ENCODE measurements at places on chromosomes 12 and 14. TPM values are rescaled to one million over a fixed set of nuclear protein-coding genes. Genes with fewer than 3 reads are reported as not detected.

DNA sequence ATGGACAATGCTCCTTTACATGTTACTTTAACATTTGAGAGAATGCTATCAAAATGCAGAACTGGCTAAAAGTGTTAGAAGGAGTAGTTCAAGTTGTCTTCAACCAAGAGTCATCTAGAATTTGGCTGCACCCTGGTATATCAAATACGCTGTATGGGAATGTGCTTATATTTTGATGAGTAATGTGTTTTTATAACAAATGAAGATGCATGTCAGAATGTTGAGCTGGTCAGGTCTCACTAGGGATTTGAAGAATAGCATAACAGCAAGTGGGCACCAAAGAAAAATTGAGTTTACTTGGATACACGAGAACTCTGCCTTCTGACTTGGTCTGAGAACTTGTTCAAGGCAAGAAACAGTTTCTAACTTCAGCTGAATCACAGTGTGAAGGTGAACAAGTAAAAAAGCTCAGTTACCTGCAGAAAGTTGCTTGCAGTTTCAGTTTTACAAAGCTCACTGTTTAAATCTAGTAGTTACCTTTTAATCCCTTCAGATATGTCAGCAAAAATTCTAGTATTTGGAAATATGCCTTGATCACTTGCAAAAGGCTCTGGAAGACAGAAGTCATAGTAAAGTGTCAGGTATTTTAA is 82.3 kb downstream of the PDE3A start:
- no peak for DNase-seq

DNA sequence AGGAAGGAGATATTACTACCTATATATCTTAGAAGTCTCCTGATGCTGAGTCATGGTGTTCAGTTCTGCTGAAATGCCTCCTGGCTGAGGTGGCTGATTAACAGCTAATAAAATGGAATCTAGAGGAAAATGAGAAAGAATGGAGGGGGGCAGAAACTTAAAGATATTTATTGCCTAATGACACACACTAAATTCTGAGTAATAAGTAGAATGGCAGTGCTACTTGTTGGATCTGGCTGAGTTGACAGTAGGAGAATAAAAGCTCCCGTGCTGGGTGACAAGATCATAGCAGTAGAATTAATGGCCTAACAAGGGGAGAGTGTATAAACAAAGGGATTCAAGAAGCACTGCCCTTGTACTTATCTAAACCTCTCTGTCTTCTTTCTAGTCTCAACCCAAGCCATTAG is 137.5 kb downstream of the CNTN1 start:
- DNase-seq = no peak

DNA sequence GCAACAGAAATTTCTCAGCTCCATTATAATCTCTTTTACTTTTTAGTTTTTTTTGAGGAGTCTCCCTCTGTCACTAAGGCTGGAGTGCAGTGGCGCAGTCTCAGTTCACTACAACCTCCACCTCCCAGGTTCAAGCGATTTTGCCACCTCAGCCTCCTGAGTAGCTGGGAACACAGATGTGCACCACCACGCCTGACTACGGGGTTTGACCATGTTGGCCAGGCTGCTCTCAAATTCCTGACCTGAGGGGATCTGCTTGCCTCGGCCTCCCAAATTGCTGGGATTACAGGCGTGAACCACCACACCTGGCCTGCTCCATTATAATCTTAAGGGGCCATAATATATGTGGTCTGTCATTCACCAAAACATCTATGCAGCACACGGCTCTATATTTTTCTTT is 23.4 kb downstream of the HNRNPC start:
- DNase-seq = no peak

DNA sequence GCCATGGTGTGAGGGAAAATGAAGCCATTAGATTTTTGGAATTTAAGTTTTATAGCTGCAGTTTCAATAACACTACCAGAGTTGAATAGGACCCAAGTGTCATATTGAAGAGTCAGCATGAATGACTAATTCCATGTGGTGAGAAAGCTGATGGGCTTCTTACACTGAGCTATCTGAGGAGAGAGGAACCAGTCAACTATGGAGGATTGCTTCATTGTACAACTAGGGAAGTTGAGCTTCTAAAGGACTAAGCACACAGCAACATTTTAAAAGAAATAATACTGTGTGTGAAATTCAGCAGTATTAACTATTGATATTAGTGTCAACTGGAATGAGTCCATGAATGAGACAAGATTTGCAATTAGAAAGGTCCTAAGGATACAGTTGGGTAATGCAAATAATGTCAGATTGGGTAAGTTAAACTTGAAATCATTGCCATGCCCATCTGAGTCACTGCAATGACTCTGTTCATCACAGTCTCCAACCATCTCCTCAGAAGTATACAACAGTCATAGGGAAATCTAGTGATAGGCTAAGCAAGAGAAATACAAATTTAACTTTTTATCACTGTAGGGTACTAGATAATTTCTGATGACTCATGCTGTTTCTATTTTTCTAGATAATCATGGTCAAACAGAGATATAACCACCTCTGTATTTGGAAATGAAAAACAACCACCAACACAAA is 394.2 kb downstream of the FSCB start:
- DNase-seq = no peak

GRCh38 chr12:52073531-52074381 is 4.0 kb downstream of the ATG101 start:
- no peak for DNase-seq

DNA sequence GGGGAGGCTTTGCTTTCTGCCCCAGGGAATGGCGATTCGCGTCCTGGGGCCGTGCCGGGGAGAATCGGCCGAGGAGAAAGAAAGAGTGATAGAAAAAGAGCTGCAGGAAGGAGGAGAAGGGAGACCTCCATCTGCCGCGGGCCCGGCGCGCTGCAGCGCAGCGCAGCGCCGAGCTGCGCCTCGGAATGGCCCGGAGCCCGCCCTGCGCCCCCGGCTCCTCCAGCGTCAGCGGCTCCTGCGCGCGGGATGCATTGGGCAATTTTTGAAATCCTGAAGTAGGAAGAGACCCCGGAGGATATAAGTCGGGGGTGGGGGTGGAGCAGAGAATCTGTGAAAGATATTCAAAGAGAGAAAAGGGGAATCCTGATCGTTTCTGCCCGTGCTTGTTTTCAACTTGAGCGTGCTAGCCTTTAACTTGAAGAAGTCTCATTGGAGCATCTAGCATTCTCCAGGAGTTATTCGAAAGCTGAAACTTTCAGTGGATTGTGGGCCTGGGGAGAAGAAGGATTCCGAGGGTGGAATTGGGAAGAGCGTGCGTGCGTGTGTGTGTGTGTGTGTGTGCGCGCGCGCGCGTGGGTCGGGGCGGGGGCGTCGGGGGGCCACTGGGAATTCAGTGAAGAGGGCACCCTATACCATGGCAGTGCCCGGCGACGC is 441 bp downstream of the PDE3A start:
- peak; percentile 42 for DNase-seq

- DNase-seq = peak; percentile 77
Observed at GRCh38 chr12:78864403-78864869, at the start of gene SYT1. SYT1 (plus strand) TSS chr12:78864774.

DNA sequence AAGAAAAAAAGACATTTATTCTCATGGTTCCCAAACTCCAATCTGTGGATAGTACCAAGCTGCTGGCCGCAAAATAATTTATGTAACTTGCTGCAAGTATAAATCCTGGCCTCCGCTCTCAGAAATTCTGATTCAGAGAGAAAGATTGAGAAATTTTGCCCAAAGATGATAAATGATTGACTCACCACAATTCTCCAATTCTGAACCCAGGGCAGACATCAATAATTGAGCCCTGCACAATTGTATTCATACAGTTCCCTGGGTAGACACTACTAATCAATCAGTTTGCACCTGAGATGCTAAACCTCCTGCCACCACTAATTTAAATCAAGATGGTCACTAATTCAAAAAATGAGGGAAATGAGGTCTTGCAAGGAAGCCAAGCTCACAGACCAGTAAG is 38.2 kb downstream of the TRPV4 start:
- DNase-seq = no peak

GRCh38 chr12:51819736-51820525 is 28.6 kb downstream of the FIGNL2 start:
- peak; percentile 70 for DNase-seq

GRCh38 chr12:58757422-58757821 is 162.9 kb downstream of the LRIG3 start:
- DNase-seq = no peak

KRT2 gene
- total RNA-seq = 0.30 TPM

DNA sequence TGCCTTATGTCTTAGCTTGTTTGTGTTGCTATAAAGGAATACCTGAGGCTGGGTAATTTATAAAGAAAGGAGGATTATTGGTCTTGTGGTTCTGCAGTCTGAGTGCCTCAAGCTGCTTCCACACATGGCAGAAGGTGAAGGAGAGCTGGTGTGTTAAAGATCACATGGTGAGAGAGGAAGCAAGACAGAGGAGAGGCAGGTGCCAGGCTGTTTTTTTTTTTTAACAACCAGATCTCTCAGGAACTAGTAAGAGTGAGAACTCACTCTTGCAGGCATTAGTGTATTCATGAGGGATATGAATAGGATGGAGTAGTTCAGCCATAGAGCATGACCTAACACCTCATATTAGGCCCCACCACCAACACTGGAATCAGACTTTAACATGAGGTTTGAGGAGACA is 123.4 kb downstream of the CMAS start:
- DNase-seq = no peak

DNA sequence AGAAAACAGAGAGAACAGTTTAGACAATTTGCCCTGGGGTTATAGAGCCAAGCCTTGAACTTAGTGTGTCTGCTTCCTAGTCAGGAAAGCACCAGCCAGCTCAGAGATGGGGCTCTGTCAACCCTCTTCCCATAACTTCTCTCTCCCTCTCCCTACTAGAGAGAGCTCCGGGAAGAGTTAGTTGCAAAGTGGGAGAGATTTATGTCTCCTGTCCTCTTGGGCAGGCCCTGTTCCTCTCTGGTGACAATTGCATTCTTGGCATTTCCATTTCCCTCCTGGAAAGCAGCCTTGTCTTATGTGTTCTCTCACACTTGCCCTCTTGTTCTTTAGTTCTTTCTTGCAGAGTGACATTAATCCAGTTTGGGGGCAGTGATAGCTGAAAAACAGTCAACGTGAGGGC is 42.1 kb upstream of the TUNAR start:
- DNase-seq = peak; percentile 49

ZNF385A gene
- total RNA-seq = 5.0 TPM

GRCh38 chr14:82070040-82070439 is 536.4 kb upstream of the SEL1L start:
- no peak for DNase-seq

DNA sequence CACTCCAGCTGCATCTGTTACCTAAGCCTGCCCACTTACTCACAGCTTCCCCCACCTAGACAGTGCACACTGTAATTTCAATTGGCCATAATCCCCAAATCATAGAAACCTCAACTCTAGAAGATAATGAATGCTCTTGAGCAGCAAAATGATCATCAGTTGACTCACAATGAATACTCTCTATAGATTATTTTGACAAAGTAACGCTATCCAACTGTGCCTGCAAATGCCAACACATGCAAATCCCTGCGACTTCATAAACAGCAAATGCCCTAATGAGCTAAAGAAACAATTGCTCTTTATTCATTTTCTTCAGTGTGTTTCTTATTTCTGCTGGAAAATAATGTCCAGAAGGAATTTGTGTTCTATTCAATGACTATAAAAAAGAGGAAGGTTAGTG is 319.5 kb downstream of the PAWR start:
- no peak for DNase-seq

GRCh38 chr12:85016413-85016812 is 19.7 kb downstream of the TSPAN19 start:
- DNase-seq = no peak

DNA sequence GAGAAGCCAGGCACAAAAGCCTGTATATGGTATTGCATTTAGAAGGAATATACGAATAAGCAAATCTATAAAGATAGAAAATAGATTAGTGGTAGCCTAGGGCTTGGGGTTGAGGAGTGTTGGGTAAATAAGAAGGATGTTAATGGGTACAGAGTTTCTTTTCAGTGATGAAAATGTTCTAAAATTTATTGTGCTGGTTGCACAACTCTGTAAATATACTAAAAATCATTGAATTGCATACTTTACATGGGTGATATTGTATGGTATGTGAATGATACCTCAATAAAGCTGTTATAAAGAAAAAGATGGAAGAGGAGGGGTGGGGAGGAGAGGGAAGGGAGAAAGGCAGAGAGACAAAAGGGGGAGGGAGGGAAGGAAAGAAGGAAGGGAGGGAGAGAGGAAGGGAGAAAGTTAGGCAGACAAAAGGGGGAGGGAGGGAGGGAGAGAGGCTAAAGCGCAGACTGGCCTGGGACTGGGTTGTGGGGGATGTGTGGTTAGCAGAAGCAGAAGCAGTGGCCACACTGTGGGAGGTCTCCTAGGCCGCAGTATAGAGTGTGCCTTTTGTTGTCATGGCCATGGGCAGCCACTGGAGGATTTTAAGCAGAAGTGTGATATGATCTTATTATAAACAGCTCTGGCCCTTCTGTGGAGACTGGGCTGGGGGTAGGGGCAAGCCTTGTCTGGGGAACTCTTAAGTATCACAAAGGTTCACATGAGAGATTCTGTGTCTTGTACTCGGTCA is 73.6 kb upstream of the ELK3 start:
- no peak for DNase-seq

PAPLN gene
- total RNA-seq = 18.3 TPM

GRCh38 chr14:80867091-80867490 is 74.4 kb downstream of the CEP128 start:
- DNase-seq = no peak

DNA sequence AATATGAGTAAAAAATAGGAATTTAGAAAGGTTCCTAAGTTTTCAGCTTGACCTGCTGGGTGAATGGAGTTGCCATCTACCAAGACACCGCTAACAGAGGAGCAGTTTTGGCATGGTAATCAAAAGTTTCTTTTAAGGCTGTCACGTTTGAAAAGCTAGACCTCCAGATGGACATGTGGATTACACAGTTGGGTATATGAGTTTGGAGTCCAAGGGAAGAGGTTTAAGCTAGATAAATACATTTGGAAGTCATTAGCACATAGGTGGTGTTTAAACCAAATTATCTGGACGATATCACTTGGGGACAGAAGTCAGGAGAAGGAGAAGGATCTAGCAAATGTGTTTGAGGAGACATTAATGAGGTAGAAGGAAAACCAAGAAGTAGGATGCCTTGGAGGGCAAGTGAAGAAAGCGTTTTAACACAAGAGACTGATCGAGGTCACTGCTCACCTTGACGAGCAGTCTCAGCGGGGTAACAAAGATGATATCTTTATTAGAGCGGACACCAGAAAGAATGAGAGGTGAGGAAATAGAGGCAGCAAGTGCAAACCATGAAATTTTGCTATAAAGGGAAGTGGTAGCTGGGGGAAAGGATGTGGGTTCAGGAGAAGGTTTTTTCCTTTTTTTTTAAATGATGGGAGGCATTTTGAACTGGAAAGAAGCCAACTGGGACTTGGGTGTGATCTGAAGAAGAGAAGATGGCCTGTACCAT is 17.6 kb downstream of the PNP start:
- no peak for DNase-seq

- DNase-seq = no peak
Observed at GRCh38 chr12:47025349-47025748, 54.1 kb upstream of the PCED1B start.

PROX2 gene
- not detected for total RNA-seq

Data from spinal cord (tissue), 10 donors.